ENCODE measurements at places on chromosomes 1 and 21.

DNA sequence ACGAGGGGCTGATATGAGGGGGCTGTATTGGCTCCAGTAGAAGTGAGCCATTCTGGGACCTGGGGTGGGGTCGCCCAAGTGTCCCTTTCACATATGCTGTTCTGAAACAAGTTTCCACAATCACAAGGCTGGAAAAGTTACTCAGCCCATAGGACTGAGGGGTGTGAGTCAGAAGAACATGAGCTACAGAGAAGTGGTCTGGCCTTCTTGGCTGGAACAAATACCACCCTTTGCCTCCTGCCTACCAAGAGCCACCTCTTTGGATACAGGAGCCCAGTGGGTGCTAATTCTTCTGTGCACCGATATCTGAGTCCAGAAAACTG, 42.4 kb downstream of the MEF2D start:
- DNase-seq = no peak

GRCh38 chr1:216887032-216887431, 163.8 kb upstream of the ESRRG start:
- DNase-seq = no peak

DNA sequence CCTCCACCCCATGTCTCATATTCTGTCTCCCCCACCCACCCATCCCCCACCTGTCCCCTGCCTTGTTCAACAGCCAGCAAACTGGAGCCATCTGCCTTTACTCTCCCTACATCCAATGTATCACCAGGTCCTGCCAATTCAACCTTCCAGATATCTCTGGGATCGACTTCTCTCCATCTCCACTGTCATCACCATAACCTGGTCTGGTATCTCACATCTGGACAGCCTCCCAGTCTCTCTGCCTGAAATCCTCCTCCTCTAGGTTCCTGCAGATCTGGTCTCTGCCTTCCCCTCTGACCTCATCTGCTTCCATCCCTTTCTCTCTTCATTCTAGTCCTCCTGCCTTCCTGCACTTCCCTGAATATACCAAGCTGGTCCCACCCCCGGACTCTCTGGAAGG, 22.2 kb upstream of the CDCA8 start:
- no peak for DNase-seq

- no peak for DNase-seq
Measured at GRCh38 chr21:36579898-36580297, 100.0 kb upstream of the CLDN14 start.

- no peak for DNase-seq
Measured at GRCh38 chr21:25550352-25551120, 56.7 kb downstream of the MRPL39 start.

GRCh38 chr1:17163371-17163770, 41.6 kb upstream of the PADI1 start:
- no peak for DNase-seq

DNA sequence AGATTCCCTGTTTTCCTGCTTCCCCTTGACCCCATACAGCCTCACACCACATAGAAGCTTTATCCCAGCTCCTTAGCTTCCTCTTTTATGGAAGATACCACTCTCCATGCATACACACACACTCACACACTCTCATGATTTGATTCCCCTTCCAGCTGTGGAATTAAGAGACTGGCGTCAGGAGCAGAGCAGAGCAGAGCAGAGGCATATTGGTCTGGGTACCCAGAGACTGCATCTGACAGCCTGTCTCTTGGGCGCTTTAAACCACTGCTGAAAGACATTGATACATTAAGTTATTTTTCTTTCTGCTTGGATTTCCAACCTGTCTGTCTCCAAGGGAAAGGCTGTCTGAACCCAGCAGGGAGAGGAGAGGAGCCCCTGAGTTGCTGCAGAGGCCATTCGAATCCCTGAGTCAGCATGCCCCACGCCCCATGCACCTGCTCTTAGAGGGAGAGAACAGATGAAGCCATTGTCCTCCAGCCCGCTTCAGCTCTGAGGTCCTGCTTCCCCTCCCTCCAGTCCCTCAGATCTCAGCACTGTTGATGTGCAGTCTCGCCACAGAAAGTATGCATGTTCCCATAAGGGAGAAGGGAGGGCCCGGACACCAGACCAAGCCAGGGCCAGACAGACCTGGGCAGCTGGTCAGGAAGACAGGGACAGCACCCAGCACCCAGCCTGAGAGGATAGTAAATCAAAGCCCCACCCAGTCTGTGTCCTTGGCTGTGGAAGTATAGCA, 66.7 kb upstream of the GJB5 start:
- no peak for DNase-seq

- no peak for DNase-seq
Measured at GRCh38 chr1:192620071-192620635, 15.8 kb upstream of the RGS13 start.

GRCh38 chr1:207801819-207802218, 50.0 kb downstream of the CD46 start:
- DNase-seq = no peak

DNA sequence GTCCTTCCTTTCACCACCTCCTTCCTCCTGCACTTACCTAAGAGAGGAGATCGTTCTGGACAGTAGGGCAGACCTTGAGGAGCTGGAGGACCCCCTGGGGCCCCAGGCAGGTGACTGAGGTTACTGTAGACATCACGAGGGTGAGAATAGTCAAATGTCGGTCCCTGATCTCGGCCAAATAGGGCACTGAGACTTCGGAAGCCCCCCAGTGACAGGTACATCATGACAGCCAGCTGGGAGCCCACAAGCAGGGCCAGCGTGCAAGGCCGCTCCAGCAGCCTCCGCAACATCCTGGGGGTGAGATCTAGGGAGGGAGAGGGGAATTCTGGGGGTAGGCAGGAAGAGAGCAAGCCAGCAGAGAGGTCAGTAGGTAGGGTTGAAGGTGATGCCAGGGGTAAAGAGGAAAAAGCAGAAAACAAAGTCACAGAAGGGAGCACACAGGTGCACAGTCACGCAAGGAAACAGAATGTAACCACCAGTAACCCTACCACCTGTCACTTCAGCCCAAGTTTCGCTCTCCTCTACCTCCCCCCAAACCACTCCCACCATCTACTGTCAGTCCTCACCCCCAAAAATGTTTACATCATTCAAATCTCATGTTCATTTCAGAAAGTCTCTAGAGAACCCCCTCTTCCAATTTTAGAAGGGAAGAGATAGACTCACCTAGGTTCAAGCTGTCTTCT, 1.4 kb downstream of the B4GALT3 start:
- DNase-seq = no peak

DNA sequence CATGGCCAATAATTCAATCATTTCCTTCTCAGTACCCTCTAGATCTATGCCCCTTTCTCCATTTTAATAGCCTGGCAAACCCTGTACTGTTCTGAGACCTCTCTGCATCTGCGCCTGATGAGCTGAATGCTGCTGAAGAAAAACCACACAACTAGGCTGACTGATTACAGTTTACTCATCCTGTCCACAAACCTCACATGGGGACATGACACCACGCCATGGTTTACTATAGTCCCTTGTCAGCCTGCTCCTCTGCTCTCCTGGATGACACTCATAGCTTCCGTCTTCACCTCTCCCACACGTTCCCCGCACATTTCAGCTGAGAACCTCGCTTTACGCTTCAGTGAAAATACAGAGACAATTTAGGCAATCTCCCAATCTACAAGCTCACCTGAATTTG, 59.7 kb downstream of the DESI2 start:
- no peak for DNase-seq

DNA sequence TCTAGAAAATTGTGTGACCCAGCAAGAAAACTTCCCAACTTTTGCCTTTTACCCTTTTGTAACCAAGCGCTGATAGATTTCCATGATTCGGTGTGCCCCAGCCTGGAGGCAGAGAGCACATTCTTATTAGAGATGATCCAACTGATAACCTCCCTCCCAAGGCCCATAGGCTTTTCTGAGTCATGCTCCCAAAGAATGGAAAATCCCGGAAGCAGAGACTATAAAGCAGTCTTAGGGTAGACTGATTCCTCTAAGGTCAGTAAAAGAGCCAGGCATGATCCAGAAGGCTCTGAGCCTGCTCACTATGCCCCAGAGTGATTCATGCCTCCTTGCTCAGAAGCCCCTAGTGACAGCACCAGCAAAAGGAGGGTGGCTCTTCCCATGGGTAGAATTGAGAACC, 4.3 kb downstream of the CAMK1G start:
- no peak for DNase-seq

GRCh38 chr1:230303822-230304221, 122.3 kb downstream of the PGBD5 start:
- no peak for DNase-seq

- no peak for DNase-seq
Measured at GRCh38 chr1:230384380-230385157, 41.6 kb downstream of the PGBD5 start.

- DNase-seq = no peak
Measured at GRCh38 chr1:171433451-171433850, 51.9 kb upstream of the PRRC2C start.

DNA sequence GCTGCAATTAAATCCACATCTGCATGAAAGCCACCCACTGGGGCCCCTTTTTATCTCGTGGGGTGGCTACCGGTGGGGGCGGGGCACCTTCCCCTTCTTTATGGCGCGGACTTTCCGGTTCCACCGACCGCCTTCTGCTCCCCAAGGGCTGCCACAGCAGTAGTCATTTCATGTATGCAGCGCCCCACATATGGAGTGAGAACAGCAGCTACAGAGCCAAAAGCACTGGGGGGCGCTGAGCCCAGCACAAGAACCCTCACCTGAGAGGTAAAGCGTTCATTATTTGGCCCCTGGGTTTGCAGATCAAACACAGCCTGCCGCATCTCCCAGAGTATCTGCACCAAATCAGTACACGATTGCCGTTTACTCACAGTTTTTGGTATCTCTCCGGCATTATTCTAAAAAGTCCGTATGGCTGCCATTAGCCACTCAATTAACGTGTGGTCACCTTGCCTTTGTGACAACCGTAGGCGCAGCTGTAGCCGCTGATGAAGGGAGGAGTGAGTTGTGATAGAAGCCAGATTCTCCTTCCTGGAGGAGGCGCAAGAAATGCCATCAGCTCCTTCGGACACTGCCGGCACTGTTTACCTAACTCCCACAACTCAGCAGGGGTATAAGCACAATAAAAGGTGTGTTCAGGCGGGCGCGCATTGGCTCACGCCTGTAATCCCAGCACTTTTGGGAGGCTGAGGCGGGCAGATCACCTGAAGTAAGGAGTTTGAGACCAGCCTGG, 30.4 kb upstream of the CR2 start:
- DNase-seq = no peak

GRCh38 chr1:76607717-76608116, 259.6 kb upstream of the ST6GALNAC5 start:
- no peak for DNase-seq

DNA sequence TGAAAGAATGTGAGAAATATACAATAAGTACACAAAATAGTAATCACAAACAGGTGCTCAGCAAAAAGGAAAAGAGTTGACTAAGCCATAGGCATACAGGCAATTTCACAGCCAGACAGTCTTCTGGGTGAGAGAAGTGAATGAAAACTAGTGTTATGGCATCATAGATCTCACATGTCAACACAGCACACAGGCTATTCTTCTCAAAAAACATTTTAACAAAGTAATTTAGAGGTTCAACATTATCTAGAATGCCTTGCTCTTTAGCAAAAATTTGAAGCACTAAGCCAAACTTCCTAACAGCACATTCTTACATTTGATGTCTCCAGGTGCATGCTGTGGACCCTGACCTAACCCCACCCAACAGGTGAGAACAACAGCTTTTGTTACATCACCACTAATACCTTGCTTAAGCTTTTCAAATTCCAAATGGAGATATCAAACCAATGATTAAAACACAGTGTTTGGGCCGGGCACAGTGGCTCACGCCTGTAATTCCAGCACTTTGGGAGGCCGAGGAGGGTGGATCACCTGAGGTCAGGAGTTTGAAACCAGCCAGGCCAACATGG, 30.5 kb downstream of the OTUD7B start:
- no peak for DNase-seq

DNA sequence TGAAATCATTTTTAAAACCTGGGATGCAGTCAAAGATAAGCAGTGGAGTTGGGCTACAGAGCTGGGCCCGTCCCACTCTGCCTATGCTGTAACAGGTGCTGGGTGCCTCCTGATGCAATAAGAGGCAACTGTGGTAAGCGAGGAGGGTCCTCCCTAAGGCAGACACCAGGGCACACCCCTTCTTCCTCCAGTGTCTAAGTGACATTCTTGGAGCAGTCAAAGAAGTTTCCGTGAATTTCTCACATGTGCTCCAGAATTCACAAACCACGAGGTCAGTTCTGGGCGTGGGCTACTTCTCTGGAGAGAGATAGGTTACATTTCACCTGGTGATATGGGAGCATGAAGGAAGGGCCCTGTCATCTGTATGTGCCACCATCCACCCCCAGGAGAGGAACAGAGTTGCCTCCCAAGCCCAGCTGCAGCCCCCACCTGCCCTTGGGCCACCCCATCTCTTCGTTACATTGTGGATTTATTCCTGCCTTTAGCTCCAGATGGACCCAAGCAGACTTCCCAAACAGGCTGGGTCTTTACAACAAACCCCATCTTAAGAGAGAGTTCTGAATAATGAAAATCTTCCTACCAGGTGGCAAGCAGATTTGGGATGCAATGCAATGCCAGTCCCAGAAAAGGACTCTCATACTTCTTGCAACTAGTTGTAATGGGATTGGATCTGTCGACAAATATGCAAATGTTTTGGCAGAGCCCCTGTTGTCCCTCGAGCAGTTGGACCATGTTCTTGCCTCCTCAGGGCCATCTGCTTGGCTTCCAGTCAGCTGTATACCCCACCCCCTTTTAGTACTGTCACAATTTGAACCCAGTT, 82.5 kb upstream of the CNTN2 start:
- no peak for DNase-seq

- DNase-seq = no peak
Measured at GRCh38 chr1:21396516-21396915, 43.4 kb upstream of the NBPF3 start.

GRCh38 chr1:53125122-53125521, 17.3 kb downstream of the SLC1A7 start:
- no peak for DNase-seq

GRCh38 chr1:186715887-186716809, 35.9 kb upstream of the PTGS2 start:
- no peak for DNase-seq

- DNase-seq = no peak
Measured at GRCh38 chr1:240800291-240800690, 188.3 kb upstream of the GREM2 start.

DNA sequence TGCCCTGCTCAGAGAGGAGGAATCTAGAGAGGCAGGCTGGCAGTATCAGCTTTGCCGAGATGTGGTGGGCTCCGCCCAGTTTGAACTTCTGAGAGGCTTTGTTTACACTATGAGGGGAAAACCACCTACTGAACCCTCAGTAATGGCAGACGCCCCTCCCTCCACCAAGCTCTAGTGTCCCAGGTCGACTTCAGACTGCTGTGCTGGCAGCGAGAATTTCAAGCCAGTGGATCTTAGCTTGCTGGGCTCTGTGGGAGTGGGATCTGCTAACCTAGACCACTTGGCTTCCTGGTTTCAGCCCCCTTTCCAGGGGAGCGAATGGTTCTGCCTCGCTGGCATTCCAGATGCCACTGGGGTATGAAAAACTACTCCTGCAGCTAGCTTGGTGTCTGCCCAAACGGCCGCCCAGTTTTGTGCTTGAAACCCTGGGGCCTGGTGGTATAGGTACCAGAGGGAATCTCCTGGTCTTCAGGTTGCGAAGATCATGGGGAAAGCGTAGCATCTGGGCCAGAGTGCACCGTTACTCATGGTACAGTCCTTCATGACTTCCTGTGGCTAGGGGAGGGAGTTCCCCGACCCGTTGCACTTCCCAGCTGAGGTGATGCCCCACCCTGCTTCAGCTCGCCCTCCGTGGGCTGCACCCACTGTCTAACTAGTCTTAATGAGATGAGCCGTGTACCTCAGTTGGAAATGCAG, 43.6 kb downstream of the C21orf91 start:
- DNase-seq = peak; percentile 71

GRCh38 chr1:91007092-91007491, 14.7 kb downstream of the ZNF644 start:
- DNase-seq = no peak

- no peak for DNase-seq
Measured at GRCh38 chr1:151373196-151373595, 691 bp upstream of the SELENBP1 start.

All from activated CD8-positive, alpha-beta memory T cell treated with anti-CD3 and anti-CD28 coated beads, Interleukin-2, amount 50 U/mL, for 48 hours (primary cell).